CD14-positive monocyte (primary cell): ENCODE measurements at places on chromosomes 7 and 10.
A peak's percentile ranks its signal among the peaks of the same experiment; 100 is the strongest.

GRCh38 chr10:100886091-100886490, 26.7 kb upstream of the SLF2 start:
- no peak for DNase-seq

DNA sequence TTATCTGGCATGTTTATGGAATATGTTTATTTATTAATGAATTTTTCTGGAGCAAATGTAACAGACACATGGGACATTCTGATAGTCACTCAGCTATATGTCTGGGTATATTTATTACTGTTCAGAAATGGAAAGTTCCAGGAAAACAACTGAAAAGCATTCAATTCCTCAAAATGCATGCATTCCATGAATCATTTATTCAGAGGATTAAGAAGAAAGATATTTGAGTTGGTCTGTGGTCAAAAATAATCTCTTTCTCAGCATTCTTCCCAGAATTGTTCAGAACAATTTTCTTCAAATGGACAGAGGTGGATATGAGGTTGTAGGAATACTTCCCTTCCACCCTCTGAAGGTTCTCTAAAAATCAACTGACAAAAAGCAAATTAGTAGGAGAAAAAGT, 97.6 kb upstream of the ITGB1 start:
- DNase-seq: no peak

DNA sequence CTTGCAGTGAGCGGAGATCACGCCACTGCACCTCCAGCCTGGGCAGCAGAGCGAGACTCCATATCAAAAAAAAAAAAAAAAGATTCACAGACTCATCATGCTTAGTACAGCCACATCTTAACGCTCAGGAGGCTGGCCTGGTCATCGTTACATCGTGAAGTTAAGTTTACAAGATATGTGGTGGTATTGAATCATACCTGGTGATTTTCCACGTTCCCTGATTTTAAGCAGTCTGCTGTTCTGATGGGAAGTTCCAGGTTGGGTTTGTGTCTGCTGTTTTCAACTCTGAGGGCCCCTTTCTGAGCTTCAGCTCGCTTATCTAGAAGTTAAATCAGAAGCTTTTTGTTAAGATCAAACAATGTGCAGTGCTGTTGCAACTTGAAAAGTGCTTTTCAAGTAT, 6.9 kb downstream of the PPP2R2D start:
- no peak for DNase-seq

DNA sequence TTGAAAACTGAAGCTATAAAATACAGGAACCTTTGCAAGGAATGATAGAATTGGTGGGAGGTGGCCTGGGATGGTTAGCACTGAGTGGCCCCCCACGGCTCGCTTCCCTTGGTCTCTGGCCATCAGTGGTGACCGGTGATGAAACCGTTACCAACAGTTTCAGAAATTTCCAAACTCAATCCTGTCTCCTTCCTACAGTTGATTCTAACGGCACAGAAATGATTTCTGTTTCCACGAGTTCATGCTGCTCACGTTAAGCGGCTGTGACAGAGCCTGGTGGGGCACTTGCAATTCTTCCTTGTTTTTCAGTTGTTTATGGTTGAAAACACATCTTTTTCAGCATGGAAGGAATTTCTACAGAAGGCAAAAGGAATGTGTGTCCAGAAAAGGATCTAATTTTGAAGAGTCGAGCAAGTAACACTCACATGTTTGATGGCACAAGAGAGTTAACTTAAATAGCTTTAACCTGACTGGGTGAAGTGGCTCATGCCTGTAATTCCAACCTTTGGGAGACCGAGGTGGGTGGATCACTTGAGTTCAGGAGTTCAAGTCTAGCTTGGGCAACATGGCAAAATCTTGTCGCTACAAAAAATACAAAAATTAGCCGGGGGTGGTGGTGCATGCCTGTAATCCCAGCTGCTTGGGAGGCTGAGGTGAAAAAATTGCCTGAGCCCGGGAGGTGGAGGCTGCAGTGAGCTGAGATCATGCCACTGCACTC, 100.1 kb downstream of the DNAJB6 start:
- DNase-seq: no peak

DNA sequence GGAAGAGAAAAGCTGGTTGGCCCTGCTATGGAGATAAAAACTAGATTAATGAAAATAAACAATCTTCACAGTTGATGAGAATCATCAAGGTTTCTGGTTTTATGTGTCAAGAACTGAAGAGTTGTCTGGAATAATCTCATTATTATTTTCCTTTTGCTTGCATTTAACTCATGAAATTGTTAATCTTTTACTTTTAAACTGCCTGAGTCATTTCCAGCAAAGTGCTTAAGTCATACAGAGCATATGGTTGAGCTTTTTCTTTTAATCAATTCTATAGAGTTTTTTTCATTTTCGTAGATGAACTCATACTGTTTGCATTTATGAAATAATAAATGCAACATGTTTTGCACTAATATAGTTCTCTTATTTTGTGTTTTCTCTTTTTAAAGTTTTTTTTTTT, 747.9 kb downstream of the NXPH1 start:
- DNase-seq: no peak

- no peak for DNase-seq
These were observed 44.0 kb upstream of the TMEM243 start for GRCh38 chr7:87263537-87263936.

GRCh38 chr10:133379152-133379800, at the start of gene PAOX:
Gene PAOX, plus strand, starts transcription at chr10:133379262. Its CDS starts 55 bp downstream, at chr10:133379317.
- DNase-seq: peak; percentile 30

DNA sequence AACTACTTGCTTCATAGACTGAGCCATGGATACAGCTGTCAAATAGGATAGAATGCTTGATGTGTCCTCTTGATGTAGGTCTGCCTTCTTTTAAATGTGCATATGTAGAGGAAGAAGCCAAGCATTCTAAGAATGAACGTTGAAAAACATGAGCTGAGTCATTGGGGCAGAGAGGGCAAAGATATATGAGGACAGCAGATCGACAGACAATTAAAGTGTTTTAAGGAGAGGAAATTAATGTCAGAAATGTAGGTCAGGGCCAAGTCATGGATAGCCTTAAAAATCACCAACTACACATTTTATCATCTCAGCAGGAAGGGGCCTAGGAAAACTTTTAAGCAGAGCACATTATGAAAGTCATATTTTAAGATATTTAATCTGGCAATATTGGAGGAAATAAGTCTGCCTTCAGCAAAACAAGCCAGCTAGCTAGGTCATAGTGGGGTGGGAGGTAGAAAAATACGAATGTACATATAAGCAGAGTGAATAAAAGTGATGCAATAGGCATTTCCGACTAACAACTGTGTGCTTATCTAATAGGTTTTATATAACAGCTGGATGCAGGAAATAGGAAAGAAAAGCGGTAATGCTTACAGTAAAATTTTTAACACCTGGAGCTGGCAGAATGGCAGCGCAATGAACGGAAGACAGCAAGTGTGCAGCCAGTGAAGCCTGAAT, 638.3 kb upstream of the TPK1 start:
- no peak for DNase-seq

GRCh38 chr10:11255796-11256444, 238.2 kb downstream of the CELF2 start:
- no peak for DNase-seq

DNA sequence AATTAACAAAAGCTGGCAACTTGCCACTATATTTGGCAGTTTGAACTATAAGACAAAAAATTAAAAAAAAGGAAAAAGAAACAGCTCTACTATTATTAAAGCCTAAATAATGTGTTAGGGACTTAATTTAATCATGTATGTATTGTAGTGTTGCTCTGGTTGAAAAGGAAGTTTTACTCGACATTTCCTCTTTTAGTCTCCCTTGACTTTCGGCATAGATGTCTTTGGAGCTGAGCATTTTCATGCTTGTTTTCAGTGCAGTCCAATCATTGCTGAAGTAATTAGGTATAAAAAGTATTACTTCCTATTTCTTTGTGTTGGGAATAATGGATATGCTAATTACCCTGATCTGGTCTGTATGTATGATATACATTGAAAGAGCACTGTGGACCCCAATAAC, 216.8 kb upstream of the KLF6 start:
- peak; percentile 10 for DNase-seq

GRCh38 chr10:48804740-48805182, 120.1 kb downstream of the WDFY4 start:
- peak; percentile 18 for DNase-seq

DNA sequence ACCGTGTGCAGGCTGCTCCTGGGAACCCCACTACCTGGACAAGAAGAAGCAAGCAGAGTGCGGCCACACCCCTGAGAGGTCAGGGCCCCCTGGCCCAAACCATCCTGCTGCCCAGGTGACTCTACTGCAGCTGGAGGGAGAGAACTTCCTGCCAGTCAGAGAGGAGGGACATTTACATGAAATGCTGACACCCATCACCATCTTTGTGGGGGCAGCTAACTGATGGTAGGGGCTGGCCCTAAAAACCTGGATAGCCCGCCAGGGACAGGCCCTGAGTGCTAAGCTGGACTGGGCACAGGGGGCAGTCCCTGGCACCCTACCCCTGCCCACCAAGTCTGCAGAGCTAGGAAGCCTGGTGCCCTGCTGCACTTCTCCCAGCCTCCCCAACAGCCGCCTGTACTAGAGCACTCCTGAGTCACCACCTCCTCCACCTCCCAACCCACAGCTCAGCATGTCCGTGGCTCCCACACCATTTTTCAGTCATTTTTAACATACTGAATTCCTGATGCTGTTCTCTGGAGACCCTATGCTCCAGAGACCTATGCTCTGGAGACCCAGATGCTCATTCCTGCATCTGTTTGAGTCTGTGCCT, 27.5 kb downstream of the DPCD start:
- no peak for DNase-seq
